Right hindlimb (tissue), 1 donor: ENCODE measurements at places on chromosomes 3 and 15.
A peak's percentile ranks its signal among the peaks of the same experiment; 100 is the strongest.

DNA sequence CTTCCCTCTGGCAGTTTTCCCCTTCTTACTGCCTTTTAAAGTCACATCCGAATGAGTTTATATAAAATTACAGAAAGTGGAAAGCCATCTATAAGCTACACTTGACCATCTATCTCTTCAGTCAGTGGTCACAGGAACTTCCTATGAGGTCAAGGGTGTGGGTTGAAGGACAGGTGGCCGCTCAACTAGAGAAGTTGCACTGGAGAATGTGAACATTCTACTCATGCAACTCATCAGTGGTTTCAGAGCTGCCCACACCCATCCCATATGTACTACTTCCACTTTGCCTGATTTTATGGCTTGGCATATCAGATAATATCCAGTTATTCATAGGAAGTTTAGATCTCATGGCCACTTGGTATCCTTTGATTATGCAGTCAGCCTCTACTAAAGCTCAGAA lies 57.4 kb upstream of the TMEM158 start:
- no peak for DNase-seq

GRCh38 chr3:101453961-101454360 lies 59.1 kb downstream of the SENP7 start:
- DNase-seq = no peak

DNA sequence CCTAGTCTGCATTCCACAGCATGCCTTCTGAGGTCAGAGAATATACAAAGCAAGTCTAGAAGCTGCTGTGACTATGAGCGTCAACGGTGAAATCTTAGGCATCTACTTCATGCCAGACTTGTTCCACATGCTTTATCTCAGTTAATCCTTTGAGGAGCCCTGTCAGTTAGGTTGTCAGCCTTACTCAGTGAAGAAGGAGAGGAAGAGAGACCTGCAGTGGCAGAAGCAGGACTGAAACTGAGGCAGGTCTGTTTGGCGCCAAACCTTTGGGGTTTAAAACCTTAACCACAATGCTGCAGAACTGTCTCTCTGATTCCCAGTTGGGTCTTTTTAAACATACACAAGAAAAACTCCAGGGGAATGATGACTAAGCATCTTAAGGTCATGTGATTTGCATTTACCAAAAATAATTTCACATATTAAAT lies 139.0 kb upstream of the LIPC start:
- no peak for DNase-seq

- DNase-seq = no peak
These were observed 8.3 kb downstream of the IL5RA start for GRCh38 chr3:3101660-3102458.

DNA sequence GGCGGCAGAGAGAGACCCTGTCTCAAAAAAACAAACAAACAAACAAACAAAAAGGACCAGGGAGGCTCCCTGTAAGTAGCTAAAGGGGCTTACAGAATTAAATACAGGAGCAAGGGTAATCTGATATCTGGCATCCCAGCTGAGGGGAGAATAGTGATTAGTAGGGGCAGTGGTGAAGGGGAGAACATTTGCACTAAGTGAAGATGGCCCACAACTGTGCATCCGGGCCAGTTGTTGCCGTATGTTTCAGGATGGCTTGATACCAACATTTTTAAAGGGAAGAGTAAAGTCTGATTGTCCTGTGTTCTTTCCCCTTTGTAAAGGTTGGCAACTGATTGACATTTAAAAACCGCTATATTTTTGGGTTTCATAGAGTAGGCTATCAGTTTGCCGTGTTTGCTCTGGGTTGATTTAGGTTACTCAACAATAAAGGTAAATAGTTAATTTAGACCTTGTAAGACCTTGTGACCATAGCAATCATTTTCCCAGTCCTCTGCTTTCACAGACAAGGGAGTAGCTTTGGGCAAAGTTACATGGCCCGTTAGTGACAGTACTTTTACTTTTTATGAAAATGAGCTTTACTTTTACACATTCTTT lies 167.8 kb downstream of the PTPRG start:
- DNase-seq = peak; percentile 32

GRCh38 chr15:62306851-62307504 lies 141.9 kb upstream of the C2CD4B start:
- peak; percentile 51 for DNase-seq

DNA sequence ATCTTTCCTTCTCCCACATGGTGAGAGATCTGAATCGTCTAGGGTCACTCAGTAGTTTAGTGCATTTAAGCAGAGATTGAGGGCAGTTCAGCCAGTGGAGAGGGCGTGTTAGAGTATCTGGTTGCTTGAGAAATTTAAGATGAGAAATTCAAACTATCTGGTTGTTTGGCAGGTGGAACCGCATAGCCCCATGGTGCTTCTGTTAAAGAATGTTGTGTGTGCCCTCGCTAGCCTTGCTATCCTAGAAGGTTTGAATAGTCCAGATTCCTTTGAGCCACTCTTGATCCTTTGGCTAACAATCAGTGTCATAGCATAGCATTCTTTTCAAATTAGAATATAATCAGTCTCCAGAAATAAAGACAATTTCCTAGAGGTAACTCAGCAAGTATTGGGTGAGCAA lies 32.1 kb downstream of the ABHD17C start:
- no peak for DNase-seq

GRCh38 chr3:120093119-120093910 lies 932 bp downstream of the GSK3B start:
- DNase-seq = peak; percentile 28

GRCh38 chr3:139358841-139359562 lies 15.2 kb downstream of the MRPS22 start:
- DNase-seq = no peak

DNA sequence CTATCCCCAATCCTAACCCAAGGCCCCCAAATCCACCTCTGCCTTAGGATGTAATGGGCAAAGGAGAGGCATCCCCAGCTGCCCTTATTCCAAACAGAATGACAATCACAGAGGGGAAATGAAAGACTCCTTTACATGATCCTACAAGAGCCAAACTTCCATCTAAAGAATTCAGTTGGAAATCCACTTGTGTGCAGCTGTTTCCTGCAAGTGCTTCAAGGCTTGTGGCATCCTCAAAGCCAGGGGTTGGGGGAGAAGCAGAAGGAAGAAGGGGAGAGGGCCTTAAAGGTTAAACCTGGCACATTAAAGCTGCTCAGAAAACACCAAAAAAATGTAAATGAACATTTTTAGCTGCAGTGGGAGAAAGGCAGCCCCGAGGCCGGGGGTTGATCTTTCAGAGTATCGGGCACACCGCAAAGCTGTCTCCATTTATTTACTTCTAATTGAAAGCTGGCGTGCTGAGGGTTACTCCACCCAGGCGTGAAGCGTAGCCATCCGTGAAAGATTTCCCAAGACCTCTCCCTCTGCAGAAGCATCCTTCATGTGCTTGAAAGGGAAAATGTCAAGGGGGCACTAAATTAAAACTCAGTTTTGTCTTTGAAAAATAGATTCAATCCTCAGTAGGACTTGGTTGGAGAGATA lies 217.8 kb downstream of the SHQ1 start:
- DNase-seq = no peak

GRCh38 chr15:67124111-67124510 lies 58.7 kb downstream of the SMAD3 start:
- peak; percentile 6 for DNase-seq

DNA sequence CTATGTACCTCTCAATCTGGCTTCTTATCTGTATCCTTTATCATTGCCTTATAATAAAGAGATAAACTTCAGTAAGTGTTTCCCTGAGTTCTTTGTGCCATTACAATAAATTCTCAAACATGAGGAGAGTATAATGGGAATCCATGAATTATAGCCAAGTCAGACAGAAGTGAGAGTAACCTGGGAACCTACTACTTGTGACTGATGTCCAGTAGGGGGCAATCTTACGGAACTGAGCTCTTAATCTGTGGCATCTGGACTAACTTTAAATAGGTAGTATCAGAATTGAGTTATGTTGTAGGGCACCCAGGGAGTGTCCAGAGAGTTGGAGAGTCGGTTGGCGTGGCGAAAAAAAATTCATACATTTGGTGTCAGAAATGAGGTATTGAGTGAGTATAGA lies 542.6 kb downstream of the ZBBX start:
- no peak for DNase-seq

DNA sequence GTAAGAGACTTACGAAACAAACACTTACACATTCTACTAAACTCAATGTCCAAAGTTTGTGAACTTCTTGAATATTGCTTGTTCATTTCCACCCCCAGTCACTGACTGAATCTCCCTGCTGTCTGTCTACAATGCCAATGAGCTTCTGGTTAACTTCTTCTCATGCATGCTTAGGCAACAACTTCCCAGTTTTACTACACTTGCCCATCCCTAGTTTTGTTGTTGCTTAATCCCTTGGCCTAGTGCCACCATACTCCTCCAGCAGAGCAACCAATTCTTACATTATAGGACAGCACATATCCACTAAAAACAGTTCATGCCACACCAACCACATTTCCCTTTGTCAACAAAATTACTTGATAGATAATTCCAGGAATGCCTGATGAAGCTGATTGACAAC lies 40.9 kb upstream of the CCR2 start:
- no peak for DNase-seq

DNA sequence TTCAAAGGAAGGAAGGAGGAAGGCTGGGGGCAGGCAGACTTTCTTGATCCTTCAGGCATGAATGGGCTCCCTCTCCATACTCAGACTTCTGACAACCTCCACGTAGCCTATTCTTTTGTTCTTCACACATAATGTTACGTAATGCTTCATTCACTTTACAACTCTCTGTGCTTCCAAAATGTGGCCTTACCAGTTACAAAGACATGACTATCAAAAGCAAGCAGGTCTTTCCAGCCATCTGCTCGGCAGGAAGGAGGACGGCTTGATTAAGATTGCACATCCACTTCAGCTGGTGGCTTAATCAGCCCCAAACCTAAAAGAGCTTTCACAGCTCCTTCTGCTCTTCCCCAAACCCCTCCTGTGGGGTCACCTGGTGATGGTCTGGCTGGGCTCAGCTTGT lies 263.2 kb downstream of the XXYLT1 start:
- no peak for DNase-seq

DNA sequence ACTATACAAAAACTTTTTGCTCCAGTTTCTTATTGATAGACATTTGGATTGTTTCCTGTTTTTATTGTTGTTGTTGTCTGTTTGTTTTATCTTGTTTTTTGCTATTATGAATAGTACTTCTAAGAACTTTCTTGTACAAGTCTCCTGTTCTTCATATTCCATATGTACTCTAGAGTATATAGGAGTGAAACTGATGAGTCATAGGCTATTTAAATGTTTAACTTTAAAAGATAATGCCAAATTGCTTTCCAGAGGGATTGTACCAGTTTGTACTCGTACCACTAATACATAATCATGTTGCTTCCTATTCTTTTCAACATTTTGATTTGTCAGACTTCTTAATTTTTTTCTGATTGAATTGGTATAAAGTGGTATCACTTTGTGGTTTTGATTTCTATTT lies 19.6 kb downstream of the LRRC49 start:
- DNase-seq = no peak

GRCh38 chr3:71010726-71011455 lies 572.6 kb downstream of the FOXP1 start:
- no peak for DNase-seq

- peak; percentile 46 for DNase-seq
These were observed 65.7 kb upstream of the FRMD4B start for GRCh38 chr3:69451594-69451993.

DNA sequence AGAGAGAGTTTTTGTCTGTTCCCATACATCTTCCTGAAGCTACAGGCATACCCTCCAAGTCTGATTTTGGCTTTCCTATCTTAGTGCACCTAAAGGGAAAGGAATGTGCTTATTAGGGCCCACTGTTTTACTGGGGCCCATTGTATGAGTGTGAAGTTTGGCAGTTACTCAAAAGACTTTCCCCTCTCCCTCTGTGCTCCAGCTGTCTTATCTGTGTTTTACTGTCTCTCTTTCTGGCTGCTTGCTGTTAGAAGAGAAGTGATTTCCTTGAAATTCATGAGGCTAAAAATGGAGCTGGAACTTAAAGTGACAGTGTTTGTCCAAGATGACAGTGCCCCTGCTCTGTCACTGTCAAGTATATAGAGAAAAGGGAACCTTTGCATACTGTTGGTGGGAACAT lies 436.2 kb downstream of the OCA2 start:
- DNase-seq = no peak

DNA sequence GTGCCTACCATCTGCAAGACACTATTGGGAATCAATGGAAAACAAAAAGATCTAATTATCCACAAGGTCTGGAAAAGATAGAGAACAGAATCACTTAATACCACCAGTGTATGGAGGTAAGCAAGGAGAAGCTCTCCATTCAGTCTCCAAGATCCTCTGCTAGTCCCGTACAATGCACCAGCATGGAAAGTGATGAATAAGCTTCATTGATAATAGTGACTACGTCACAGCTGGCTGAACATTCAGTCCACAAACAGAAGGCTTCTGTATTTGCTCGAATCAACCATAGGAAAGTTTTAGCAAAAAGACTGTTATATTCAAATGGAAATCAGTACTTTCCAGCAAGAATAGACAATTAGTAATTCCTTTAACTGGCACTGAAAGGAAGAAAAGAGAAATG lies 42.9 kb downstream of the IGSF11 start:
- no peak for DNase-seq

GRCh38 chr15:56758770-56759449 lies 25.6 kb upstream of the ZNF280D start:
- no peak for DNase-seq

DNA sequence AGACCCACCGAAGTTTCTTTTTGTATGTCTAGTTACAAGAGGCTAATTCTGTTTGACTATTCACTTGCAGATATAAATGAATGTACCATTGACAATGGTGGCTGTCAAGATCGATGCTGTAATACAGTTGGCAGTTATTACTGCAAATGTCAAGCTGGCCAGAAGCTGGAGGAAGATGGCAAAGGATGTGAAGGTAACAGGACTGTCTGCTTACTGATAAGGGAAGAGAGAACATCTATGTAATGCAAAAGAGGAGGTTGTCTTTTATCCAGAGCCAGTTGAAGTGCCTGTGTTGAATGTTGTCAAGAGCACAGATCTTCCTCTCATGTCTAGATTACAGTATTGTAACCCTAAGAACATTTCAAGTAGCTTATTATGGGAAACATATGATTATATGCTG lies 549.5 kb upstream of the GOLIM4 start:
- DNase-seq = no peak
